ENCODE measurements at places on chromosomes 6 and 20.

DNA sequence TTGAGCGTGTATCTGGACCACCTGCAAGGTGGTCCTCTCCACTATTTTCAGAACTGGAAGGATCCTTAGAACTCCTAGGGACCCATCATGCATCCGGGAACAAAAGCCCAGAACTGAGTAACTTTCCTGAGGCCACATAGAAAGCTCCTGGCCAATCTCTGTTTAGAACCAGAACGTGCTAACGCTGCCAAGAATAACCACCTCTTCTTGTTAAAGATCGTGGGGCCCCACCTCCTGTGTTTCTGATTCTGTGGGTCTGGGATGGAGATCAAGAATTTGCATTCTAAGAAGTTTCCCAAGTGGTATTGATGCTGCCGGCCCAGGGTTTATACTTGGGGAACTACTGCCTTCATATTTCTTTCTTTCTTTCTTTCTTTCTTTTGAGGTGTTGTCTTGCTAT lies 13.3 kb downstream of the CD40 start:
- peaks cover 15% of the 10 kb centered on the region for H3K27me3 ChIP-seq
- DNase-seq = no peak
- H3K36me3 ChIP-seq = no peaks in the 10 kb centered on the region
- H3K27ac ChIP-seq = no peak overlapping the region
- H3K4me1 ChIP-seq = no peaks in the 10 kb centered on the region

DNA sequence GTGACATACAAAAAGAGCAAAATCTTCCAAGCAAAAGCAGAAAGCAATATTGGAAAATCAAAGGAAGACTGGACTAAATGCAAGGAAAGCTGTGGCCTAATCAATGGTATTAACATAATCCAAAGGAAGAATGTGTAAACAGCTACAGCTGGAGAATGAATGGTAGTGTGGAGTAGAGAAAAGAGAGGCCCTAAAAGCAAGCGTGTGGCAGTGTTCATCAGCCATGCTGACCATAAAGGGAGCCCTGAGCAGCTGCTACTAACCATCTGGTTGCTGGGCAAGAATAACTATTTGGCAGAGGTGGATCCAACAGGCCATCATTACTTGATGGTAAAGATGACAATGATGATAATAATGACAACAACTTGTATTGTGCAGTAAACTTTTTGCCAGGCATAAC lies 148.5 kb upstream of the BEND6 start:
- H3K36me3 ChIP-seq = no peaks in the 10 kb centered on the region
- H3K27ac ChIP-seq = no peak overlapping the region
- no peak for DNase-seq

DNA sequence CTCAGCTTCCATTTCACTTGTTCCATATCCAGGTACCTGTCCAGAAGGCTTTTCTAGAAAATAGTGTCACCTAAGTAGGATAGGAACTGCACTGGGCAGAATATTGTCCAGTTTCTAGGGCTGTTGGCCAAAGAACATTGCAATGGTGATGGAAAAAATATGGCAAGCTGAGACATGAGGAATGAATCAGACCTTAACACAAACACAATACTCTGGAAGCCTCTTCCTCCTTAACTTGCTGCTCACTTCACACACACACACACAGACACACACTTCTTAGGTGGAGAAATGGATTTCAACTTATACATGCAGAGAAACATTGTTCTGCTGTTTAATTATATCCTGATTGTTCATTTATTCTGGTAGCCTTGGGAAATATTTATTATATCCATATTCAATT lies 203.0 kb upstream of the RGS17 start:
- DNase-seq = no peak
- H3K27me3 ChIP-seq = no peaks in the 10 kb centered on the region
- no peak overlapping the region for H3K27ac ChIP-seq
- no peaks in the 10 kb centered on the region for H3K4me1 ChIP-seq
- no peaks in the 10 kb centered on the region for H3K36me3 ChIP-seq

GRCh38 chr6:89483111-89483720 lies 50.3 kb downstream of the ANKRD6 start:
- no peaks in the 10 kb centered on the region for H3K27me3 ChIP-seq
- H3K27ac ChIP-seq = no peak overlapping the region
- H3K4me3 ChIP-seq = no peak overlapping the region

GRCh38 chr20:34536798-34537394 lies 20.7 kb downstream of the DYNLRB1 start:
- H3K4me3 ChIP-seq = no peak overlapping the region
- no peaks in the 10 kb centered on the region for H3K4me1 ChIP-seq
- H3K36me3 ChIP-seq = peaks cover 55% of the 10 kb centered on the region
- H3K27ac ChIP-seq = no peak overlapping the region

DNA sequence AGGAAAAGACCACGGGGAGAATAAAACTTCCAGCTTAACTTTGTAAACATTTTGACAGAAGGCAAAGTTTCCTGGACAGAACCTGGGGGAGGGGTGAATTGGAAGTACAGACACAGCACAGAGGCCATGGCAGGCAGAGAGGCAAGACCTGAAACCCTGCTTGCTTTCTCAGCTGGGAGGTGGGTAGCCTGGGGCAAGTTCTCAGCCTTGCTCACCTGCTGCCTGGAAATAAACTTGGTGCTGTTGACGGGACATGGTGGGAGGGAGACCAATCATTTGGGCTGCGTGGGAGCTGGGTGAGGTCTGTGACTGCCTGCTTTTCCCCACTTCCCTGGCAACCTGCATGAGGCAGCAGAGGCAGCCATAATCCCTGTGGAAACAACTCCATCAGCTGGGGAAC lies 221.3 kb downstream of the MOXD1 start:
- H3K4me1 ChIP-seq = no peaks in the 10 kb centered on the region
- H3K27ac ChIP-seq = no peak overlapping the region
- H3K36me3 ChIP-seq = no peaks in the 10 kb centered on the region
- no peak overlapping the region for H3K4me3 ChIP-seq
- no peak for DNase-seq
- no peaks in the 10 kb centered on the region for H3K27me3 ChIP-seq

- no peak overlapping the region for H3K4me3 ChIP-seq
- H3K4me1 ChIP-seq = no peaks in the 10 kb centered on the region
- no peak for DNase-seq
Measured at GRCh38 chr20:53559816-53560215, 33.8 kb downstream of the ZNF217 start.

GRCh38 chr6:4304927-4305455 lies 169.6 kb upstream of the ECI2 start:
- no peak overlapping the region for H3K27ac ChIP-seq
- no peaks in the 10 kb centered on the region for H3K27me3 ChIP-seq
- no peak overlapping the region for H3K4me3 ChIP-seq

DNA sequence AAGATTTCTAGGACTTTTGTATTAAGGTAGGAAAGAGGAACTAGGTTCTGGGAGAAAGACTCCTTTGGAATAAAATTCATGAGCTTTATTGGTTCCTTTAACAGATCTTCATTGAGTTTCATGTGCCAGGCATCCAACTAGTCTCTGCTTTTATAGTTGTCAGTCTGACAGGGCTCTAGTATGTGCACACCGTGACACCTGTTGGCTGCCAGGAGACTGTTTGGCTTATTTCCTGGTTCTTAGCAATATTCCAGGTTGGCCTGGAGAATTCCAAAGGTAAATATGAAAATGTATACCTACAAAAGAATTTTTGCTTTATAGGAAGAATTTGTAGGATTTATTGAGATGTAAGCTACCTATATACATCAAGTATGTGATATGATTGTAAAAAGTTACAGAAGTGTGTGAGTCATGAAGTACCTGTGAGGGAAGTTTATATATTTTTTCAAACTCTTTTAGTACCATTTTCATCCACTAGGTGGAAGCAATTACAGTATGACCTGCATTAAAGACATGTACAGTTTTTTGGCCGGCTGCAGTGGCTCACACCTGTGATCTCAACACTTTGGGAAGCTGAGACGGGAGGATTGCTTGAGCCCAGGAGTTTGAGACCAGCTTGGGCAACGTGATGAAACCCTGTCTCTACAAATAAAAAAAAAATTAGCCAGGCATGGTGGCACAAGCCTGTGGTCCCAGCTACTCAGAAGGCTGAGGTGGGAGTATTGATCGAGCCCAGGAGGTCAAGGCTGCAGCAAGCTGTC lies 35.2 kb downstream of the NDUFAF5 start:
- no peak overlapping the region for H3K27ac ChIP-seq
- peak; percentile 53 for DNase-seq
- no peak overlapping the region for H3K4me3 ChIP-seq
- H3K4me1 ChIP-seq = no peaks in the 10 kb centered on the region
- H3K36me3 ChIP-seq = peaks cover 2% of the 10 kb centered on the region
- H3K27me3 ChIP-seq = no peaks in the 10 kb centered on the region

GRCh38 chr6:53464927-53465460 lies 79.9 kb downstream of the GCLC start:
- H3K27me3 ChIP-seq = no peaks in the 10 kb centered on the region
- peaks cover 19% of the 10 kb centered on the region for H3K4me1 ChIP-seq
- H3K27ac ChIP-seq = no peak overlapping the region
- no peak for DNase-seq

DNA sequence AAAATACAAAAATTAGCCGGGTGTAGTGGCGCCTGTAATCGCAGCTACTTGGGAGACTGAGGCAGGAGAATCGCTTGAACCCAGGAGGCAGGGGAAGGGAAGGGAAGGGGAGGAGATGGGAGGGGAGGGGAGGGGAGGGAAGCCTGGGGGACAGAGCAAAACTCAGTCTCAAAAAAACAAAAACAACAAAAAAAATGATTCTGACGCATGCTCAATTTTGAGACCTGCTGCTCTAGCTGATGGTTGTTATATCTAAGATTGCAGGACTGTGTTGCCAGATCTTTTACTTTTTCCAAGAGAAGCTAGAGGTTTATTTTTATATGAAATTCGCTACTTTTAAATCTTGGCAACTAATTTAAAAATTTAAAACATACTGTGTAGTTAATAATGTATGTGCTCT lies 2.4 kb upstream of the WFDC2 start:
- no peak overlapping the region for H3K4me3 ChIP-seq
- H3K27me3 ChIP-seq = peaks cover 64% of the 10 kb centered on the region
- H3K36me3 ChIP-seq = no peaks in the 10 kb centered on the region
- no peak for DNase-seq
- peaks cover 5% of the 10 kb centered on the region for H3K4me1 ChIP-seq
- no peak overlapping the region for H3K27ac ChIP-seq

- H3K4me3 ChIP-seq = no peak overlapping the region
- no peaks in the 10 kb centered on the region for H3K27me3 ChIP-seq
Measured at GRCh38 chr6:122715725-122716124, 63.8 kb upstream of the FABP7 start.

- no peaks in the 10 kb centered on the region for H3K27me3 ChIP-seq
- H3K4me3 ChIP-seq = no peak overlapping the region
- no peak overlapping the region for H3K27ac ChIP-seq
- H3K4me1 ChIP-seq = peaks cover 39% of the 10 kb centered on the region
- no peaks in the 10 kb centered on the region for H3K36me3 ChIP-seq
- no peak for DNase-seq
Measured at GRCh38 chr6:3801960-3802359, 47.2 kb upstream of the FAM50B start.

- no peaks in the 10 kb centered on the region for H3K36me3 ChIP-seq
- H3K27ac ChIP-seq = no peak overlapping the region
- no peak overlapping the region for H3K4me3 ChIP-seq
- peaks cover 6% of the 10 kb centered on the region for H3K27me3 ChIP-seq
Measured at GRCh38 chr6:3631186-3631585, 120.3 kb downstream of the PXDC1 start.

- H3K4me3 ChIP-seq = no peak overlapping the region
- H3K27me3 ChIP-seq = peaks cover 2% of the 10 kb centered on the region
- H3K27ac ChIP-seq = no peak overlapping the region
- no peak for DNase-seq
- H3K36me3 ChIP-seq = no peaks in the 10 kb centered on the region
Measured at GRCh38 chr6:124660185-124660584, 302.1 kb upstream of the RNF217 start.

GRCh38 chr6:121442576-121442975 lies 7.1 kb downstream of the GJA1 start:
- no peaks in the 10 kb centered on the region for H3K27me3 ChIP-seq
- peaks cover 49% of the 10 kb centered on the region for H3K4me1 ChIP-seq
- no peak overlapping the region for H3K4me3 ChIP-seq
- H3K36me3 ChIP-seq = peaks cover 9% of the 10 kb centered on the region
- H3K27ac ChIP-seq = no peak overlapping the region

DNA sequence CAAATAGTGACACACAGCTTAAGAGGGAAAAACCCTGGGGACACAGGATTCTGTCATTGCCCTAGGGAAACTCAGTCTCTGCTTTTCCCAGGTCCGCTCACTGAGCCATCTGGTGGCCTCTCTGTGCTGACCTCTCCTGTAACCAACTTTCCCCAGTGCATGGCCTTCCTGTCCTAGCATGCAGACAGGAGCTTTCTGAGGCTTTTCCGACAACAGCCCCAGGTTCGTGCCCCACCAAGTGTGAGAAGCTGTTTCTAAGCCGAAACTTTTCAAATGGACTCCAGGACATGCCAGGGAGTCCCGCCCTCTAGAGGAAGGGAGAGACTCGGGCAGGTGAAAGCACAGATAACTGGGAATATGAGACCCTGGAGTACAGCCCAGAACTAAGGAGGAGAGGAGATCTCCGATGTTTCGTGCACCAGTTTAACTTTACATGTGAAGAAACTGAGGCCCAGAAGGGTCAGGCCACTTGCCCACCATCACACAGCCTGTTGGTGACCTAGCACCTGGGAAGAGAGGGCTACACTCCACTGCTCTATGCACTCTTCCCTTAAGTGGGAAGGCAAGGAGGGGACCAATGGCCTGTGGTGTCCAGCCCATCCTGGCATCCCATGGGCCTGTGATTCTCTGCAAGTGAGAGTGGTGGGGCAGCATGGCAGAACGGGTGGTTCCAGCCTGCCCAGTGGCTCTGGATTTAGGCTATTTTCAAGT lies 46.2 kb downstream of the RPP40 start:
- H3K36me3 ChIP-seq = peaks cover 8% of the 10 kb centered on the region
- H3K4me3 ChIP-seq = no peak overlapping the region
- no peak for DNase-seq

DNA sequence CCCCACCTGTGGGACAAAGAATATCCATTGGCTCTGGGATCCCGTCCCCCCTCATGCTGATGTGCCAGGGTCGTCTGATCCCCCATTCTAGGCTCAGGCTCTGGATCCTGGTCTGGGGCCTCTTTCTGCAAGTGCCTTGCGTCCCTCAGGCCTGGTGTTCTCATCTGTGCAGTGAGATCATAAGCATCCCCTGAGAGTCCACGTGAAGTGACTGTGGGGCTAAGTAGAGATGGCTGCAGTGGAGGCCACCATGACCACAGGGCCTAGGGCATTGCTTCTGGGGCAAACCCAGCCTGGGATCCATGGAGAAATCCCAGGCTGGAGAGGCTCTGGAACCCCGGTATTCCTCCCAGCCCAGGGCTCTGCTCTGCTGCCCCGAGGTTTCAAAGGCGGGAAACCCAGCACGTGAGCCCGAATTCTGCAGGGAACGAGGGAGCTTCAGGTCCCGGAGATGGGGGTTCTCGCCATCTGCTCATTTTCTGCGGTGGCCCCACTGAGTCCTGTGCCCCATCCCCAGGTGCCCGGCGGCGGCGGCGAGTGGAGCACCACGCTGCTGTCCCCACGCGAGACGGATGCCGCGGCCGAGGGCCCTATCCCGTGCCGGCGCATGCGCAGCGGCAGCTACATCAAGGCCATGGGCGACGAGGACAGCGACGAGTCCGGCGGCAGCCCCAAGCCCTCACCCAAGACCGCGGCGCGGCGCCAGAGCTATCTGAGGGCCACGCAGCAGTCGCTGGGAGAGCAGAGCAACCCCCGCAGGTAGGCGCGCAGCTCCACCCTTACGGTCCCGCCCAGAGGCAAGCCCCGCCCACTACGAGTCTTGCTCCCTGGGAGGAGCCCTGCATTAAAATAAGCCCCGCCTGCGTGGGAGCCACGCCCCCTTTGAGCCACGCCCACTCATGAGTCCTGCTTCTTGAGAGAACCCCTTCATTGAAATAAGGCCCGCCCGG lies 105.5 kb upstream of the MYL9 start:
- peaks cover 2% of the 10 kb centered on the region for H3K27me3 ChIP-seq
- no peaks in the 10 kb centered on the region for H3K36me3 ChIP-seq
- H3K27ac ChIP-seq = no peak overlapping the region
- H3K4me3 ChIP-seq = no peak overlapping the region
- DNase-seq = peak; percentile 49

Data from keratinocyte (primary cell).